CD4-positive, alpha-beta T cell treated with Interleukin-21 for 1 hour (primary cell): ENCODE measurements at places on chromosomes 3 and 15.

GRCh38 chr3:177609613-177610012, 412.3 kb upstream of the TBL1XR1 start:
- DNase-seq, result no peak

DNA sequence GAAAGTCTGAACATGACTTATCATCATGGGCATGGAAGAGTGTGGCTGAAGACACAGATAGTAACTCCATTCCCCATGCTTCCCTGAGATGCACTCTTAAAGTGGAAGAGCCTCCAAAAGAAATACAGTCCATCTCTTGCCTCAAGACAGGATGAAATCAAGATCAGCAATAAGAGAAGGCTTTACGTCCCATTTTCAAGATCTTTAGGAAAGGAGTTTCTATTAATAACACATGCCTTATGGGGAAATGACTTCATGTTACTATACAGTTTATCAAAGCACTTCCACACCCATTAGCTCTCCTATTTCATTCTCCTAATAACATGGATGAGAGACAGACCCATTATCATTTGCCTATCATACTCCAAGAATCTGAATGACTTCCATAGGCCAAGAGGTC, 6.1 kb upstream of the KBTBD12 start:
- DNase-seq, result no peak

DNA sequence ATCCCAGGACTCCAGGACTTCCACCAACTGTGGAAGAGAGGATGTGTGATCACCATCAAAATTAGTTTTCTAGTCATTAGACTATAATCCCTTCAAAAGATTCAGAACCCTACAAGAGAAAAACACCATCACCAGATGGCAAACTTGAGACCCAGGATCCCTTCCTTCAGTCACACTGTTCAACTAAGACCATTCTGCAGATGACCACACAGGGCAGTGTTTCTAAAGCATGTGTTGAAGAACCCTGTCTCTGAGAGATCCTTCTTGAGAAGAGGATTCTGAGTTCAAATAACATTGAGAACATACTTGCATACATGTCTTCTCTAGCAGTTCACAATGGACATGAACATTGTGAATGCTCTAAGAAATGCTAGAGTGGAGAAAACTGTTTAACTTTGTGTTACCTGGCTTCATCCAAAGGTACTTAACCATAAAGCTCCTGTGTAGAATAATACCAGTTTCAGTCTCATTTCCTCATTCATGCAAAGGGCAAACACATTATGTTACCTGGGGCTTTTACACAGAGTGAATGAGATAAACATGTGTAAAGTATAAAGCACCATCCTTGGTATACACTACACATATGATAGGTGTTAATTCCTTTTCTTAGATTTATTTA, 2.4 kb upstream of the ADGRG7 start:
- DNase-seq, result no peak

DNA sequence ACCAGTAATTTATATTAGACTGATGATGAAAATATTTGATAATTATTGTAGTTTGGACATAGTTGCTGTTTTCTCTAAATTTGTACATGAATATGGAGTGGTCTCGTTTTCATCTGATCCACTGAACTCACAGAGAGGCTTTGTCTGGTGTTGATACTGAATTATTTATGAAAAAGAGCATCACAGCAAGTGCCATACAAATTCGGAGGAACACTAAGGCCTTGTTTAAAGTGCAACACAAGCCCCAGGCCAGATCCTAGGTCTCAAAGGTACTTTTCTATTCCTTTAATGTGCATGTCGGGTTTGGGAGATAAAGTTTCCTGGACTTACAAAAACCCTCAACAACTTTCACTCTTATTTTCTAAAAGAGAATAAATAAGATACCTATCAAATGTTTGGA, 796.8 kb upstream of the EPHA6 start:
- no peak for DNase-seq

DNA sequence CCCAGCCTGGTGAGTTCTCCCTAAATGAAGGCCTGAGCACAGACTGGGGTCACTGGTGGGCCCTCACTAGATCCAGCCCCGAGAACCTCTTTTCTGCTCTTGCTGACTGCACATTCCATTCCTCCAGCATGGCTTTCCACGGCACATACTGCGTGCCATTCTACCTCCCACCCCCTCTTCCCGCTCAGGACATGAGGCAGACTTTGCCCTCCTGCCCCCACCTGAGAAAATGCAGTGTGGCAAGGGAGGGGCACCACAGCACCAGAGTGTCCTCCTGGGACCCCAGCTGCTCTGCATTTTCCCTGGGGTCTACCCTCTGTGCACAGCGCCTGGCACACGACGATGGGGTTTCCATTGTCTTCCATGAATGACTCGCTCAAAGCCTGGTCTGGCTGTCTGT, 6.1 kb upstream of the SLCO2A1 start:
- no peak for DNase-seq

DNA sequence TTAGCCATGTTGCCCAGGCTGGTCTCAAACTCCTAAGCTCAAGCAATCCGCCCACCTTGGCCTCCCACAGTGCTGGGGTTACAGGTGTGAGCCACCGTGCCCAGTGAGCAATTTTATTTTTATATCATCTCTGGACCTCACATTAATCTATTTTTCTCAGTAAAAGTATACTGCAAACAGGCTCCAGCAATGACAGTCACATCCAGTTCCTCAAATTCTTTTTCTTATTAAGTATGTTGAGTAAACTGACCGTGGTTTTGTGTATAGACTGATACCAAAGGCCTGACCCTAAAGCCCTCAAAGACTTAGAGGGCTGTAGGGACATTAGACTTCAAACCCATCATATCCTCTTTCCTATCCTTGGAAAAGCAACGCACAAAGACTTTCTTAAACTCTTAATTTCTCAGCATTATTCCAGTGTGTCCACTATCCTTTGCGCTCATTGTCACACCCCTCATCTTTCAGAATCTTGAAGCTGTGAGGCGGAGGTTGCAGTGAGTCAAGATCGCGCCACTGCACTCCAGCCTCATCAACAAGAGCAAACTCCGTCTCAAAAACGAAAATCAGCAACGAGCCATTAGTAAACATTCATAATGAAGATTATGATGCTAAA, 2.0 kb downstream of the NGLY1 start:
- no peak for DNase-seq

DNA sequence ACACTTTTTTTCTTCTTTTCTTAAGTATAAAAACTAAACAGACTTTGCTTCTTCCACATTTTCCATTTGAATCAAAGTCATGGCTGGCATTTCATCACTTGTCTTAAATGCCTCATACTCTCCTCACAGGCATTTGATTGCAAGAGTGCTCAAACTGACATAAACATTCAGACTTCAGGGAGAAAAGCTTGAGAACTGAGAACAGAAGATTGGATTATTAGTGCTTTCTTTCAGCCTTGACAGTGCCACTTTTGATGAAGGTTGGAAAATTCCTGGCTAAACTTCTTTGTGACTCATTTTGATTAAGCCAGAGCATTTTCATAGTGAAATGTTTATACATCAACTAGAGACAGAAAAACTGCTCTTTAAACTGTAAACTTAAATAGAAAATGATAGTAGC, 544.4 kb downstream of the DIPK2A start:
- DNase-seq, result no peak

GRCh38 chr3:171157286-171157685, 130.8 kb upstream of the SLC2A2 start:
- DNase-seq, result no peak

- DNase-seq, result no peak
These were observed 576.2 kb downstream of the TUSC7 start for GRCh38 chr3:117285737-117286136.

- DNase-seq, result no peak
These were observed 144.7 kb downstream of the TPRG1 start for GRCh38 chr3:189316296-189317019.

GRCh38 chr3:120094776-120095225, 554 bp upstream of the GSK3B start:
- DNase-seq, result peak; percentile 100

DNA sequence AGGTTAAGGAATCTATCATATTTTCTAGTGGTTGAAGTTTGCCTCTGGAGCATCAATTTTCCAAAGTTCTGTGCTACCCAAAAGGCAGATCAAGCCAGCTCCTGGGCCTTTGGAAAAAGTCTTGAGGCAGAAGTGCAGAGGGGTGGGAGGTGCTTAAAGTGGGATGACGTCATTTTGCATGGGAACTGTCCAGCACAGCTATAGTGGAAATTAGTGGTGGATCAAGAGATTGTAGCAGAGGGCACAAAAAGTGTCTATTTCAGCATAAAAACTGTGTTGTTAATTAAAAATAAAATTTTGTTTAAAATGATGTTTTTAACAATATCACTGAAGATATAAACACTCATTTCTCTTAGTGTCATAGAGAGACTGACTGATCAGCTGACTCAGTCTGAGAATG, 221.9 kb downstream of the LRRN1 start:
- no peak for DNase-seq

DNA sequence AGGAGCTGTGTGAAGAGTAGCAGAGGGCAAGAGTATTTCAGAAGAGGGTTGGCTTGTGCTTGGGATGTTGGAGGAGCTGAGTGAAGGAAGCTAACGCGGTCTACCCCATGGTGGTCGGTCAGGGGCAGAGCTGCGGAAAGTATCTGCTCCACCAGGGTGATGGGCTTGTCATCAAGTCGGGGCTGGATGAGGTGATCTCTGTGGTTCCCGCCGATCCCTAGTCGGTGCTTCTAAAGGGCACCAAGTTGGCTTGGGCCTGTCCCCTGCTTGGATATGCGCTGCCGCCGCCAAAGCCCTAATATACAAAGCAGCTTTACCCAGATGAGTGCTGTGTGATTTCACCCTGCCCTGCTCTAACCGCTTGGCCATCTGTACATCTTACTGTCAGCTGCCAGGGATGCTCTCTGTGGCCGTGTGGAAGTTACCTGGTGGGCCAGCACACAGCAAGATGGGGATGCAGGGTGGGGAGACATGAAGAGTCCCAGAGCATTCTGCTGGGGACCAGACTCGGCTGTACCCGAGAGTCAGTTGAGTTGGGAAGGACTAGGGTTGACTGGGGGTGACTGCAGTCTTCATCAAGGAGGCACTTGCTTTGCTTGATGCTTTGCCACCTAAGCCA, 226.1 kb upstream of the BHLHE40 start:
- no peak for DNase-seq

- DNase-seq, result no peak
These were observed 44.3 kb downstream of the CD200R1L start for GRCh38 chr3:112802338-112802737.

GRCh38 chr3:147119989-147120388, 286.4 kb downstream of the ZIC4 start:
- DNase-seq, result no peak

DNA sequence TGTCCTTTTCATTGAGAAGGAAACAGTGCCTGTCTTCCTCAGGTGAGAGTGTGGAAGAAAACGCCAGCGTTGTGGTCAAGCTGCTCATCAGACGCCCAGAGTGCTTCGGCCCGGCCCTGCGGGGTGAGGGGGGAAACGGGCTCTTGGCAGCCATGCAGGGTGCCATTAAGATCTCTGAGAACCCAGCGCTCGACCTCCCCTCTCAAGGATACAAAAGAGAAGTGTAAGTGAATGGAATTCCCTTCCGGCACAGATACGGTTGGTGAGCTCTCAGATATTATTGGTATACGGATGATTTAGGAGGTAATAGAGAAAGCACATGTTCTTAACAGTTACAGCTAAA, 245.7 kb upstream of the CHRM5 start:
- no peak for DNase-seq

- no peak for DNase-seq
These were observed 1.1 kb downstream of the ITPR1 start for GRCh38 chr3:4493941-4494894.

DNA sequence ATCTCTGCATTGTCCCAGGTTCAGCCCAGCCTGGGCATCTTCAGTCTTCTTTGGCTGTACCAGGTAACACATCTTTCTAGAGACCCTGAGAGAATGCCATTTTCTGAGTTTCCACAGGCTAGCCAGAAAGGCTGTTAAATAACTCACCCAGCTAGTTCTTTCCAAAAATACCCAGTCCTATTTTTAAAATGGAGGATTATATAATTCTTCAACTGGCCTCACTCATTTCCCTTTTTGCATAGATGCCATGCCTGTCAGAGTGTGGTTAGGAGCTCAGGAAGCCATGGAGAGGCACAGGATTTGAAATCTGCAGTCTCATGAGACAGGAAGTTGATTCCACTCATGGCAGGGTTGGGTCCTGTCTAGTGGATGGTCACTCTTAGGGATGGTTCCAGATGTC, 39.8 kb downstream of the CEMIP start:
- no peak for DNase-seq

GRCh38 chr15:78947506-78947905, 2.7 kb upstream of the CTSH start:
- DNase-seq, result no peak

- peak; percentile 7 for DNase-seq
These were observed 660 bp downstream of the ZNF106 start for GRCh38 chr15:42490291-42490670.

- DNase-seq, result no peak
These were observed 5.0 kb downstream of the ELL3 start for GRCh38 chr15:43771816-43772215.

DNA sequence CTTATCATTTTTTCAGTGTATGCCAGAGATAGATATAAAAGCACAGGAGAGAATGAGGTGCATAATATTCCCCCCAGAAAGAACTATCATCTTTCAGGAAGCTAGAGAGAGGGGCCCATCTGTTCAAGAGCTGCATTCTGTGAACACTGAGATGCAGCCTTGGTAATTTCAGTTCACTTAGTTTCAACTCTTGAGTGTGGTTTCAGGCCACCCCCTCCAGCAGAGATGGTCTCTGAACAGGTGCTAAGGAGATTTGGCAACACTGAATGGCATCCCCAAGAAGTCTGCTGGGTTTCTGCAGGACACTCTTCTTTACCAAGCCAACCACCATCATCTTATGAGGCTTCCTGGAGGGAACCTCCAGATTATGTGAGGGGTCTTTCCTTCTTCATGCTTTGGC, 30.4 kb upstream of the LIMD1 start:
- no peak for DNase-seq

GRCh38 chr15:43316016-43316970, 14.1 kb downstream of the LCMT2 start:
- DNase-seq, result no peak

- no peak for DNase-seq
These were observed 611.2 kb upstream of the CFAP20DC start for GRCh38 chr3:59660852-59661625.

- DNase-seq, result no peak
These were observed 107.0 kb downstream of the RPLP1 start for GRCh38 chr15:69559440-69560190.

- DNase-seq, result no peak
These were observed 11.3 kb upstream of the XRN1 start for GRCh38 chr3:142459096-142459495.

- no peak for DNase-seq
These were observed 85.9 kb downstream of the MAGI1 start for GRCh38 chr3:65952842-65953241.

- peak; percentile 72 for DNase-seq
These were observed 97.7 kb upstream of the ATP2B2 start for GRCh38 chr3:10602769-10603768.

DNA sequence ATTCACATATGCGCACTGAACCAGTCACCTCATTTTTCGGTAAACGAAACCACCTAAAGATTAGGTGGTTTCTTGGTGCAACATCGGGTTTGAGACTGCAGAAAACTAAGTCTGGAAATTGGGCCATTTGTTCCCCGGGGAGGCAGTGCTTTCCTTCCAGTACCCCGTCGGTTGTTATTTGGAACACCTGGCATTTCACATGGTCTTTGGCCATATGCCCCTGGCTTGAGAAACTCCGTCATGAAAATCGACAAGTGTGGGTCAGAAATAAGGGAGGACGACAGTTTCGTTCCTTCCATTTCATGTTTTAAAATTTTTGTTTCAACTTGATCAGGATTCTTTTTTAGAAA, 544 bp upstream of the GATM start:
- no peak for DNase-seq

- no peak for DNase-seq
These were observed 101.1 kb upstream of the BOC start for GRCh38 chr3:113110267-113110666.
